ENCODE measurements at places on chromosomes 7 and 10.

DNA sequence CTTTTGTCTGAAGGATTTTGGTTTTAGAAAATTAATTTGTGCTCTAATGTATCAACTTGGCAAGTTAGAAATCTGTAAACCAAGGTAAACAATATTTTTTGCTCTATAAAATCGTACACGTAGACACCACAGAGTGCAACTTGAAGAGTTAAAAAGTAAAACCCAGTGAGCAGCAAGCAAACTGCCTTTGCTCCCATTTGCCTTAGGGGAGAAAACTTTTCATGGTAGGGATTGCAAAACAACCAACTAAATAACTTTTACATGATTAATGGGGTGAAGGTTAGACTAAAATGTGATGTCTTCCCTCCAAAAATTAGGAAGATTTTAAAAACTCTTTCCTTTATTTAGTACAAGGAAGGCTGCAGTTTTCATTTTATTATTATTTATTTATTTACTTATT, 224.2 kb upstream of the LYZL1 start:
- DNase-seq: no peak

DNA sequence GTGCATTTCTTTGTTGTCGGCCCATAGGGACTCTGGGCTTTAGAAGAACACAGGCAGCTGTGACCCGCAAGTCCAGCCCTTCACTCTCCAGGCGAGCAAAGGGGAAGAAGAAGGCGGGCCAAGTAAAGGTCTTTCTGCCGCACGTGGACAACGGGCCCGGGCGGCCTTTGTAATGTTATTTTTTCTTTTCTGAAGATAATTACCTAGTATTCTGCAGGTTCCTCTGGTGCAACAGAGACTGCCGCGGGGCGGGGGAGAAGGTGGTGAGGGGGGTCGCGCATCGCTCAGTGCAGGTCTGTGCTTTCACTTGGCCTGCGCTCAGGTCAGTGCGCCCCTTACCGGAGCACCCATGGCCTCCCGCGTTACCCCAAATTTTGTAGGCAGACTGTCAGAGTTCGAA, 7.1 kb upstream of the TBX20 start:
- no peak for DNase-seq

DNA sequence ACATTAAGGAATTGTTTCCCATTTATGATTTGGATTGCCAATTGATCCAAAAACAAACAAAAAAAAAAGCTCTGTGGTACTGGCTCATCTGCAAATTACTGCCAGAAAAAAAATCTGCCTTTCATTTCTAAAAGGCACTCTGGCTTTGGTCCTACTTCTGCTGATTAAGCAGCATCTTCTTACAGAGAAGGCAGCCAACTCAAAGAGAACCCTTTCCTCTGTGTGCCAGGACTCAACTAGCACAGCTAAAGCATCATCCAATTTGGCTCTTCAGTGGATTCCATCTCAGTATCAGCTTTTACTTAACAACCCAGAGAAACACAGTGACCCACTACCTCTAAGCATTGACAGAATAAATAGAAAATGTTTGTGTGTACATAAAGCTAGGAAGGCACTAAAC, 80.6 kb downstream of the GSAP start:
- no peak for DNase-seq

GRCh38 chr10:28179006-28179742, 123.7 kb downstream of the MPP7 start:
- DNase-seq: peak; percentile 17

Data from GM04503 (cell line).